Stimulated activated CD4-positive, alpha-beta T cell treated with anti-CD3 and anti-CD28 coated beads, TNF-alpha, amount 100 ng/mL, for 4 hours (primary cell): ENCODE measurements at places on chromosomes 5 and 9.

- no peak for DNase-seq
Measured at GRCh38 chr9:78221425-78221824, 14.4 kb upstream of the CEP78 start.

DNA sequence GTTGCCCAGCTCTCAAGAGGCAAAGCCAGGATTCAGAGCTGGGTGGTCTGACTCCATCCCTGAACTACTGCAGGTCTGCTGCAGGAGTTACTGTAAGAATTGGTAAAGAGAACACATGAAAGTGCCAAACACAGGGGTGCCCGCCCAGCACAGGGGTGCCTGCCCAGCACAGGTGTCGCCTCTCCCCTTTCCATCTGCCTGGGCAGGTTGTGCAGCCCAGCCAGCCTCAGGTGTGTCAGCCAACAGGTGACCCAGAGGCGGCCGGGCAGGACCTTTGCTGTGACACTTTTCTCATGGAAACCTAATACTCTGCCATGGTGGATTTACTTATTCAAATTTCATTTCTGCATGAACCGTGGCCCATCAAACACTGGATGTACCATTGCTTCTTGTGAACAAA is 289.7 kb upstream of the IRX4 start:
- DNase-seq, result no peak

GRCh38 chr9:14258660-14259239 is 55.2 kb downstream of the NFIB start:
- no peak for DNase-seq

- no peak for DNase-seq
Measured at GRCh38 chr9:120845255-120845654, 2.5 kb upstream of the PSMD5 start.

DNA sequence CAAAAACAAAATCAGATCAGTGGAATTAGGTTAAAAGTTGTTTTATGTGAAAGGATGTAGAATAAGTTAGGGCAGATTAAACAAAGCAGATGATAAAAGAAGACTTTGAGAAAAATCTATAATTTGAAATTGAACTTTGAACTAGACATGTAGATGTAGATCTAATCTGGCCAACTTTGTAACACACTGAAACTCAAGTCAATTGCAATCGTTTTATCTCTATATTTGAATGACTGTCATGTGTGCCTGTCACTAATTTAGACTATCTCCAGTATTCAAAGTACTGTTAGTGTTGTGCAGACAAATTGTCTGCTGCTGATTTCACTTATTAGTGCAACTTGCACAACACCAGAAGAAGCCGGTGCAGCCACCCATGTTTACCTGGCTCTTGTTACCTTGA is 39.8 kb downstream of the ACOT12 start:
- DNase-seq, result no peak
